ENCODE measurements at places on chromosomes 12 and 14. TPM values are rescaled to one million over a fixed set of nuclear protein-coding genes. Genes with fewer than 3 reads are reported as not detected.
A peak's percentile ranks its signal among the peaks of the same experiment; 100 is the strongest.

RAD51AP1 gene
- 35.8 TPM for total RNA-seq

GYS2 gene
- total RNA-seq, result 0.17 TPM

PLCZ1 gene
- not detected for total RNA-seq

ERP27 gene
- total RNA-seq, result 1.5 TPM

- DNase-seq, result no peak
Measured at GRCh38 chr12:51661836-51662235, 70.8 kb downstream of the SCN8A start.

GRCh38 chr14:28426960-28427359, 339.6 kb upstream of the FOXG1 start:
- DNase-seq, result no peak

DNA sequence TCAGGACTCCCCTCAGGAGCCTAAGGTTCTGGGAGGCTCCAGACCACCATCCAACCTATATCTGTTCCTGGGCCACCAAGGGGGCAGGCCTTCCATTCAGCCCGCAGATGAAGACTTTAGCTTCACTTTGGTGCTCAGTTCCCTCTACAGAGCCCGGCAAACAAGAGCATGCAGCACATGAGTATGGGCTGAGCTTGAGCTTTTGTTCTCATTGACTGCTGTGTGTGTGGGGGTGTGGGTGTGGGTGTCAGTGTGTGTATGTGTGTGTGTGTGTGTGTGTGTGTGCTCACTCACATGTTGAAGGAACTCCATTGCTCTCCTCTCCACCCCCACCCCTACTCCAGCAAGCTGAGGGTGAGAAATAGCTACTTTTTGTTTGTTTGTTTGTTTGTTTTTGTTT, 219.1 kb downstream of the ZFP36L1 start:
- DNase-seq, result no peak

DNA sequence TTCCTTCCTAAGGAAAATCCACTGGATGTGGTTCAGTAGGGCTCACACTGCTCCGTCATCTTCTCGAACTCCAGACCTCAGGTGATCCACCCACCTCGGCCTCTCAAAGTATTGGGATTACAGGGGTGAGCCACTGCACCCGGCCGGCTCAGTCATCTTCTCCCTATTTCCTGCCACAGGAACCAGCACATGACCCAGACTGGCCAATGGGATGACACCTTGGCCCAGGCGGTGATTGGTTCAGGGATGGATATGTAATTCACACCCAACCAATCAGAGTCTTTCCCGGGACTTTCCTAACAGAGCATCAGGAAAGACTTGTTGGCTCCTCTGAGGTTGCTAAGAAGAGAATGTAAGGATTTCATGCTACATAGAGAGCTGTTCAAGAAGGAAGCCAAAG, 19.2 kb upstream of the C12orf76 start:
- DNase-seq, result no peak

DNA sequence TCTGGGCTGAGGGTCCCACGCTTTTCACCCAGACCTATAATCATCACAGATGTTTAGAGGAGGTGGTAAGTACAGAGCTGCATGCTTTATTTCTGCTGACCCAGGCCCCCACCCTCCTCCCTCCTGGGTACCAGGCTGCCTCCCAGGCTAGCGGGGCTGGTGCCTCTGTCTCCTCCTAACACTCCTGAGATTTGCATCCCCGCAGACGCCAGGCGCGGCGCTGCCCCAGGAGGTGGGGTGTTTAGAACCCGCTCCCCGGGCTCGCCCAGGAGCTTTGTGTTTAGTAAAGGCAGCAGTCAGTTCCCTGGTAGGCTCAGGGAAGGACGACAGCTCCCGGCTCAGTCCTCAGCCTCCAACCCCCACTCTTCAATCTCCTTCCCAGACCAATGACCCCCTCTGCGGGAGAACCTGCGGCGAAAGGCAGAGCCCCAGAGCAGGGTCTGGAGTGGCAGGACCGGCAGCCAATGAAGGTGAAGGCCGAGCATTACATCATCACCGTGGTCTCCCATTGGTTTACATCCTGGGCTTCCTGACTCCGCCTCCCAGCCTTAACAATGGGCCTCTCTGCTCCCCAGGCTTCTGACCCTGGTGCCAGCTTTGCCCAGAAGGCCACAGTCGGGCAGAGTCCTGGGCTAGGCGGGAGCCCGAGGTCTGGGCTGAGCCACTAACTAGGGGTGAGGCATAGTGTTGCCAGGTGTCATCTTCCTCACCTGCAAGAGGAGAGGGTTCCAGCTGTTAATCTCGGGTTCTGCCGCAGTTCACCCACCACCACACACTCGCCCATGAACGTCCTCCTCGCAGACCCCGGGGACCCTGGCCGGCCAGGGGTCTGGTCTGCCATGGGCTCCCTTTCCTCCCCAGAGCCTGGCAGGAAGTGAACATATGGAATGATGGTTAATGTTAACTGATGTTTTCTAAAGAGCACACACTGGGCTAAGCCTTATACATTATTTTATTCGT, 57.5 kb downstream of the CALM1 start:
- peak; percentile 58 for DNase-seq

DNA sequence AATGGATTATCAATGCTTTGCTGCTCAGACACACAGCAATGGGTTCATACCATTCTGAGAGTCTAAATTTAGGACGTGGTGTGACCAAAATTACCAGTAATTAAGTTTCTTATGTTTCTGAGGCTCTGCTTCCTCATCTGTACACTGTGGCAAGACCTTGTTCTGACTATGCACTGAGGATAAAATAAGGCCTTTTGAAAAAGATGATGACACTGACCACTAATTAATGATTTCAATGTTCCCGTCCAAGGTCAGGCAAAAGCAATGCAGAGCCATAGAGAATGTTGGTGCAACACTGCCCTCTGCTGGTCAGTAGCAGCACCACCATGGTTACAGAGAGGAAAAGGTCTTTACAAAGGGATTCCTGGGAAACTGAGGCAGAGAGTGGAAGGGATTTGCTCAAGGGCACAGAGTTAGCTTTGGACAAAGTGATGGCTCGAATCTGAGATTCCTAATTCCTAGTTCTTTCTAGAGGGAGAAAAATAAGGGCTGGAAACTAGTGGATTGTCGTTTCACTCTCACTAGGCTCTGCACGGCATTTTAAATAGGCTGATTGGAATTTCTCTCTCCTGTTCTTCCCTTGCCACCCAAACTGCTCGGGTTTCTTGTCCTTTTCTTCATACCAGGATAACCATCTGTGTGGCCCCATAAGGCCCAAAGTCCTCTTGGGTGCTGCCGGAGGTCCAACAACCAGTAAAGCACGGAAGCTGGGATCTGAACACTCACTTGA, 22.3 kb upstream of the P2RX7 start:
- DNase-seq, result peak; percentile 89

DNA sequence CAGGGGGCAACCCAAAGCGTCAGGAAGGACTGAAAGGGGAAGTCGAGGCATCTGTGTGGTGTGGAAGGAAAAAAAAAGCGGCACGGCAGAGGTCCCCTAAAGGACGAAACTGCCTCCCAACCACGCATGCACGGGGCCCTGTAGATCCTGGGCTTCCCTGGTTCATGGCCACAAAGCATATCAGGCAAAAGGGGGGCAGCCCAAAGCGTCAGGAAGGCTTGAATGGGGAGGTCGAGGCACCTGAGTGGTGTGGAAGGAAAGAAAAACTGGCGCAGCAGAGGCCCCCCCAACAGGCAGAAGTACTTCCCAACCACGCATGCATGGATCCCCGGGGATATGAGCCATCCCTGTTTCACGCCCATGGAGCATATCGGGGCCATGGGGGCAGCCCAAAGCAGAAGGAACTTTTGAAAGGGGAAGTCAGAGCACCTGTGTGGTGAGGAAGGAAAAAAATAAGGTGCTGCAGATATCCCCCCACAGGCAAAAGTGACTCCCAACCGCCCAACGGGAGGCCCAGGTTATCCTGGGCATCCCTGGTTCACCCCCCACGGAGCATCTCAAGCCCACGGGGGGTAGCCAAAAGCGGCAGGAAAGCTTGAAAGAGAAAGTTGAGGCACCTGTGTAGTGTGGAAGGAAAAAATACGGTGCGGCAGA, 581.2 kb downstream of the ALG10 start:
- DNase-seq, result no peak

GRCh38 chr14:88188745-88189416, 134.2 kb downstream of the KCNK10 start:
- no peak for DNase-seq

All from activated CD4-positive, alpha-beta T cell treated with anti-CD3 and anti-CD28 coated beads, Interleukin-2, amount 10 ng/mL, durations not matched to agents 24 days and 14 days (primary cell).